CD4-positive, alpha-beta T cell treated with Interleukin-6 for 4 hours (primary cell): ENCODE measurements at places on chromosomes 3 and 15.

- no peak for DNase-seq
Measured at GRCh38 chr3:87305517-87305916, 29.1 kb upstream of the POU1F1 start.

- DNase-seq, result no peak
Measured at GRCh38 chr3:150391161-150391560, 16.9 kb upstream of the TSC22D2 start.

GRCh38 chr3:11434017-11434526 is 161.9 kb downstream of the ATG7 start:
- DNase-seq, result no peak

DNA sequence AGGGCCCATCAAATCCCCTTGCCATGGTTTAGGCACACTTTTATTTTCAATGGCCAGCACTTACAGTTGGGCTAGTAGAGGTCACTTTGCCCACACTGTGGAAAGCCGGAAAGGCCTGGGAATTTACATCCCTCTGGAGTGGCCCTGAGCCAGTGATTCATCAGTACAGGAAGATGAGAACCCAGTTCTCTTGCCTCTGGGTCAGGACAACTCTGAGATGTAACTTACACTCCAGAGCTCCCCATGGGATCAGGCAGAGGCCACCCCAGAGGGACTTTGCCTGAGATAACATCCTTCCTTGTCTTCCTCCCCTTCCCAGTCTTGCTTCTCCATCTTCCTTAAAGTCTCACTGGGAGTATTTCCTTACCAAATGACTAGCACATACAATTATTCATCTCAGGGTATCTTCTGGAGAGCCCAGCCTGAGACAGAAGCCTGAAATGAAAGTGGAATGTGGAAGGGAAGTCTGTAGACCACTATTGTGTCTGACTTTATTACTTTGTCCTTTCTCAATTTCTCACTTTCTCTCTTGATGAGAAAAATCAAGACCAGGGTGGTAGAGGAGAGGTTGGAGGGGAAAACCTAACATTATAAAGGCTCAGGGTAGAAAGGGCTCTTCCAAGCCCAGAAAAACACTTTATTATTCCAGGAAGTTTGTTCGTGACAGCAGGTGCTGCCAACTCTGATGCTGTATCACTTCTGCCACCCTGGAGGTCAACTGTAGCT is 220.8 kb downstream of the ZNF621 start:
- no peak for DNase-seq

DNA sequence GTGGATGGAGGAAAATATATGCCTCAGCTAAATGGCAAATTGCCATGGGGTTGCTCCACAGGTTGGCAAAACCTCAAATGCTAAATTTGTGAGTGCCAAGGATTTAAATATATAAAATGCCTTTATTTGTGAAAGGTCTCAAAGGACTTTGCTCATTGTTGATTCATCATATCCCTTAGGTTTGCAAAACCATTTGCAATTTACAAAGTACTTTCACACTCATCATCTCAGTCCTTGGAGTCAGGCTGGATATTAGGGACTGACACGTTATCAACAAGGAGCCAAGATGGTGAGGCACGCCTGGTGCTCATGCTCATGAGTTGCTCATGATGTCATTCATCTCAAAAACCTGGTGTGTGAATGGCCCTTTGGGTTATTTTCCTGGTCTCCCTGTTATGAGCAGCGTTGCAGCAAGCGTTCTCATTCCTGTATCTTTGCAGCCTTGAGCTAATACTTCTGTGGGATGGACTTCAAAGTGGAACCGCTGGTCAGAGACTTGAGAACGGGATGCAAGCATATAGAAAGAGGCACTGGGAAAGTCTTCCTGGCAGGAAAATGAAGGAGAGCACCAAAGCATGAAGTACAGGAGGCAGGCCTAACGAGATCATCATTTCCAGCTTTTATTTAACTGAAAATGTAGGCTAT is 66.0 kb downstream of the MYO1E start:
- no peak for DNase-seq

GRCh38 chr3:122676759-122677158 is 3.9 kb upstream of the PARP14 start:
- DNase-seq, result no peak

DNA sequence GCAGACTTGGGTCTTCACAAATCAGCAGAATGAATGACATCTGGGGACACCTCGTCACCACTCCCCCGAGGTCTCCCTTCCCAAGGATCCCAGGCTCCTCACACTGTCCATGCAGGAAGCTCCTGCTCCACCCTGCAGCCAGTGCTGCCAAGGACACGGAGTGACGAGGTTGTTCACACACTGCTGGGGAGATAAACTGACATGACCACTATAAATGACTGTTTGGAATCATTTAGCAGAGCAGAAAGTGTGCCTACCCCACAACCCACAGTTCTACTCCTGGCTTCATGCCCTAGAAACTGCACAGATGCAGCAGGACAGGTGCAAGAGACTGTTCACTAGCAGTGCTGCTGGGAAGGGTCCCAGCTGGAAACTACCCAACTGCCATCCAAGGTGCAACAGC is 19.7 kb upstream of the PRSS50 start:
- no peak for DNase-seq

- DNase-seq, result peak; percentile 32
Measured at GRCh38 chr15:101121511-101122090, 130.2 kb downstream of the CHSY1 start.

GRCh38 chr3:125107861-125108567 is 52.2 kb upstream of the HEG1 start:
- DNase-seq, result no peak

DNA sequence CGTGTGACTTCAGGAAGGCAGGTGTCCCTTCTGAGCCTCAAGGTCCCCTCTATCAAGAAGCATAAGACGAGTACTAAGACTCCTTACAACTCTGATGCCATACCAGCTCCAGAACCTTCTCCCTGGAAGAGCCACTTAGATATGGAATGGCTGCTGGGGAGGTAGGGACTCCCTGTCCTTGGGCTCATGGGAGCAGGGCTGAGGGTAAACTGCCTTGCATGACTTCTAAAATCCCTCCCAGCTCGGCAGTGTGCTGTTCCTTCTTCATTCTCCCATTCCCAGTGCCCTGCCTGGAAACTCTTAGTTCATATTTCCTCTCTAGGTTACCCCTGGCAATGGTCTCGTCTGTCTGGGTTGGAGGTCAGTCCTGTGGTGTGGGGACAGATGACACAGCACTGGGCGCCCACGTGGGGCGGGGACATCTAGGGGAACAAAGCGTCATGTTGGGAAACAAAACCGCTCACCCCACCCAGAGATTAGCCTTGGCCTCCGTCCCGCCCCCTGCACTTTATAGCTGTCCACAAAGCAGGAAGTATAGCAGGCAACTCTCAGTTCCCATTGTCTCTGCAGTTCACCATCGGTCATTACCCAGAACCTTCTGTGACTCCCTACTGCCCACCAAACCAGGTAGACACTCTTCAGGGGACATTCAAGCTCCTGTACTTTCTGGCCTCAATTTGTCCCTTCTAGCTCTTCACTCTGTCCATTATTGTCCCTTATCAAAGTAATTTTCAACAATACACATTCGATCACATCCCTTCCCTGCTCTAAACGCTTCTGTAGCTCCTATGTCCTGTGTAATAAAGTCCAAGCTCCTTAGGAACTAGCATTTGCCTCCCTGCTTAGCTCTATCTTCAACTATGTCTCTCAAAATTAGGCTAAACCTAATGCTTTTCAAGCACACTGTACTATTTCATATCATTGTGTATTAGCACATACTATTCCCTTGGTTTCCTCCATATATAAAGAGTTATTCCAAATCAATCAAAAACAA is 73.8 kb downstream of the IQSEC1 start:
- DNase-seq, result no peak

DNA sequence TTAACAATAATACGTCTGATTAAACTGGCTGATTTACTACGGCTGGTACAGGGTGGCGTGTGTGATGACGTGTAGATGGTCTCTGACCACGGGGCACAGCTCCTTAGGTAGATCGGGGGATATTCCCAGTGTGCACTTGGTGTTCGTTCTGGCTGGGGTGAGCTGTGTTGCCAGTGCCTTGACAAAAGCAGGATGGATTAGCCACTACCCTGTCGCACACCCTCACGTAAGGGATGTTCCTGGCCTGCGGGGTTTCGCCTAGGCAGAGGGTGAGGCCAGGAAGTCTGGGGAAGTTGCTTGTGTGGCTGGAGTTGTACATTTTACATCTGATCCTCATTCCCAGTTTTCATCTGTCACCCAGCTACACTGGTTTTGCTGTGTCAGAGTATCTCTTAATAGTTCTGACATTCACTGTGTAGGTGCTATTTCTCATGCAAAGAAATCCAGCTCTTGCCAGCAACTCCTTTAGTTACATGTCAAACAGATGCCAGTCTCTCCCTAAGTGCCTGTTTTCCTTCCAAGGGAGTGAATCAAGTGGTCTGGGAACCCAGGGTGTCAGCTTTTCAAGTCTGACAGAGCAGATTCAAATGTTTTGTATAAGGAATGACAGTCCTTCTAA is 66.1 kb upstream of the CCR4 start:
- DNase-seq, result no peak

DNA sequence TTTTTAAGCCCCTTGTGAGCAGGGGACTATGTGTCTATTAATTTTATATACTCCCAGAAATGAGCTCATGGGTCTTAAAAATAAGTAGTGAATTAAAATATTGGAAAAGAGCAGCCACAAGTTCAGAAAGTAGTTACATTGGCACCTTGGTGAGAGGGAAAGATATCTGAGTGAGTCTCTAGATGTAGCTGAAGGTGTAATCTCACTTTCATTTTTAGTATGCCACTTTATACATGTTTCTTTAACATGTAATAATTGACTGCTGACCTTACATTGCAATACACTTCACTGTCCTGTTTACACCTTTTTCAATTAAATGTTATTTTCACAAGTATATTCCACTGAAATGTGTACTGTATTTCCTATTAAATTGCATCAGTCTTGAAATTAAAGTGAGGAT is 12.1 kb upstream of the PAK6 start:
- DNase-seq, result no peak

- peak; percentile 51 for DNase-seq
Measured at GRCh38 chr3:46370839-46371518, at the start of gene CCR5. TSS of gene CCR5 (plus strand) at chr3:46370946. CDS start at chr3:46372903, 1,957 bp downstream.

DNA sequence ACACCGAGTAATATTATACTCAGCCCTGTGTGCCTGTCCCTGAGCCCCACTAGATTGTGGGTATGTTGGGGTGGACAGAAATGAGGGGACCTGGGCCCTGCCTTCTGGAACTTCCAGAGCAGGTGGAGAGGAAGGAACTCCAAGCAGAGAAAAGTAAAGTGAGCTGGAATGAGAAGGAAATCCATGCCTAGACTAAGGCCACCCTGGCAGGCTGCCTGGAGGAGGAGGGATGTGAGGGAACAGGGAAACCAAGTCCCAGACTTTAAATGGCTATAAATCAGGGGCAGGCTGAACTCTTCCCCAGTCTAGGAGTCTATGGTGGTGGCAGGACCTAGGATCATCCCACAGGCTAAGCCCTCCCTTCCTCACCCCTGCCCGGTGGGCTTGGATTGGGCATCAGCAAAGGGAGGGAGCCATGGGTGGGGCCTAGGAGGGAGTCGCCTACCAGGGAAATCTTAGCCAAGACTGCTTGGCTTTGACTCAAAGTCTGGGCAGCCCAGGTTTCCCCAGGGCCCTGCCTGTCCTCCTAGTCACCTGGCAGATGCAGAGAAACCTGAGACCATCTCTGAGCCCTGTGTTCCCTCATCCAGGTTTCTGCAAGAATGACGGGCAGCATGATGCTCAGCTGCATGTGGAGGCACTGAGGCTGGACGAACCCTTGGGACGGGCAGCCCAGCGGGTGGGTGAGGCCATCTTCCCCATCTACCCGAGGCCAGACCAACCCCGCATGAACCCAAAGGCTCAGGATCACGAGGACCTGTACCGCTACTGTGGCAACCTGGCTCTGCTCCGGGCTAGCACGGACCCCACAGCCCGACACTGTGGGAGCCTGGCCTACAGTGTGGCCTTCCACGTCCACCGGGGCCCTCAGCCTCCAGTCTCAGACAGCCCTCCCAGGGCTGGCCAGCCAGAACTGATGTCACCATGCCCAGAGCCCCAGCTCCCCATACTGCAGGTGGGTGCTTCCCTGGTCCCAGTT is 15.6 kb upstream of the STRA6 start:
- DNase-seq, result no peak

DNA sequence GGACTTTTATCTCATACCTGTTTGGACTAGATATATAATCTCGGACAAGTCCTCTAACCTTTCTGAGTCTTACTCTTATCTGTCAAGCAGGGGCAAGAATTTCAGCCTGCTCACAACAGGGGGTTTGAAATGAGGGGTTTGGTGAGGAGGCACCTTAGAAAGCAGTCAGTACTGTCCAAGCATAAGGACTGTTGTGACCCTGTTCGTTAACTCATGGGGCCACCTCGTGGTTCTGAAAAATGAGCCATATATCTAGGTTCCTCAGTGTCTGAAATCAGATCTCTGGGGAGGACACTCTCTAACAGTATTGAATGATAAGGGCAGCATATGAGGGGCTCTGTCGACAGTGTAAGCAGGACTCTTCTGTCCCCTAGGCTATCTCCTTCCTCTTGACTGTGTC is 7.2 kb upstream of the TIMP4 start:
- no peak for DNase-seq

GRCh38 chr3:171980578-171981270 is 58.7 kb upstream of the FNDC3B start:
- no peak for DNase-seq

GRCh38 chr3:101383156-101383575 is 62.8 kb upstream of the IMPG2 start:
- DNase-seq, result no peak

- DNase-seq, result no peak
Measured at GRCh38 chr3:196914866-196915265, 27.5 kb downstream of the NCBP2 start.

DNA sequence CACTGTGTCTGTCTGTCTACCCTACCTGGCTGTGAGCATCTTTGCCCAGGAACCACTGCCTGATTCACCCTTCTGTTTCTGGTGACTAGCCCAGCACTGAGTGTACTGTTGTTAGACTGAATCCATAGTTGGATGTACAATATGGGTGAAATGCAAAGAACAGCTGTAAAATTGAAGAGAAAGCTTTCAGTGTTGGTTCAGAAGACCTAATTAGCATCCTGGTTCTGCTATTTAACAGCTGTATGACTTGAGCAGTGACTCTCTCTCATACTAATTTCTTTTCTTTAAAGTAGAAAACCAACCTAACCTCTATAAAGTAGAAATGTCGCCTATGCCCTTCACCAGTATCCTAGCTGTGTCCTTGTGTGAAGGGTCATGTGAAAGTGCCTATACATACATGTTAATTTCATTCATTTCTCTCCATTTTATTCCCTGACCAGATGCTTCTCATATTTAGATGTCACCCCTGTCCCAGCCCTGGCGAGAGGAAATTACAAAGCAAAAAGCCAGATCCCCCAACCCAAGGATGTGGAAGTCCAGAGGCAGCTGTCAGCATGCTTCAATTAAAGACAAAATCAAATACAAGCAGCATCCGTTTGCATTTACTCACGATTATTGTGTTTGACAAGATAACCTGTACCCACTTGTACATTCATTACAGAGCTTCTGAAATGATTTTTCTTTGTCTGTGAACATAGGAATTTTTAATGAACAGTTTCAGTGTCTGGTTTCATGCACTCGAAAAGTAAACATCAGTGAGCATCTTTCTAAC is 305.7 kb upstream of the ICE2 start:
- no peak for DNase-seq

- no peak for DNase-seq
Measured at GRCh38 chr3:128343287-128344051, 123.2 kb downstream of the DNAJB8 start.
